Stimulated activated CD8-positive, alpha-beta memory T cell treated with anti-CD3 and anti-CD28 coated beads, Interleukin-4, amount 100 ng/mL, for 4 hours (primary cell): ENCODE measurements at places on chromosomes 3 and 15.

DNA sequence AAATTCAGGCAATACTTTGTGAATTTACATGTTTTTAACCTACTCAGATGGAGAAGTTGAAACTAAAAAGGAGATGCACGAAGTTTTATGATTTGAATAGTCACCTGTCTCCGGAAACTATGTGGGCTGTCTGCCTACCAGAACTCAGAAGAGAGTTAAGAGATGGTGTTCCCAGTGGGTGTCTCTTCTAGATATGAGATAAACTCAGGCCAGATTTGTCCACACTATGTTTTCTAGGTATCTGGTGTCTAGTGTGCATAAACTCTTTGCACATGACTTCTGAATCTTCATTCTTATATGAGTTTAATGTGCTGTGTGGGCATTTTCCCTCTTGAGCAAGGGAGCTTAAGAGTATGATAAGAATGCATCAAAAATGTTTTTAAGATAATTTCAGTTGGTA, 222.8 kb downstream of the FOXP1 start:
- no peak for DNase-seq

- no peak for DNase-seq
Measured at GRCh38 chr3:71962561-71963240, 177.8 kb upstream of the PROK2 start.

- DNase-seq = no peak
Measured at GRCh38 chr3:141248064-141248463, 16.4 kb downstream of the PXYLP1 start.

- DNase-seq = no peak
Measured at GRCh38 chr3:54882129-54882833, 45.6 kb downstream of the LRTM1 start.

DNA sequence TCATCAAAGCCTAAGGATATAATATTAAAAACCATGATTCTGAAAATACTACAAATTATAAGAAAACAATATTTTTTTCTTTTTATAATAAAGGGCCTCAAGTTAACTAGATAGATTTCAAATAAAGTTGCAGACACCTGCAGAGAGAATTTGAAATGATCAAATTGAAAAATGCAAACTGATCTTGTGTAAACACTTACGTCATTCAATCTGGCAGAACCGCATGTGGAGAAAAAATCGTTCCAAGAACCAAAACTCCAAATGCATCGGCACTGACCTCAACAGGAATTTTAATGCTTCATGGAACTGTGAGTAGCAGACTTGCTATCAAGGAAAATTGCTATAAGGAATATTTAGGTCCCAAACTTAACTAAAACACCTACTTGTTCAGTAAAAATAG, 17.2 kb downstream of the CPA3 start:
- no peak for DNase-seq

DNA sequence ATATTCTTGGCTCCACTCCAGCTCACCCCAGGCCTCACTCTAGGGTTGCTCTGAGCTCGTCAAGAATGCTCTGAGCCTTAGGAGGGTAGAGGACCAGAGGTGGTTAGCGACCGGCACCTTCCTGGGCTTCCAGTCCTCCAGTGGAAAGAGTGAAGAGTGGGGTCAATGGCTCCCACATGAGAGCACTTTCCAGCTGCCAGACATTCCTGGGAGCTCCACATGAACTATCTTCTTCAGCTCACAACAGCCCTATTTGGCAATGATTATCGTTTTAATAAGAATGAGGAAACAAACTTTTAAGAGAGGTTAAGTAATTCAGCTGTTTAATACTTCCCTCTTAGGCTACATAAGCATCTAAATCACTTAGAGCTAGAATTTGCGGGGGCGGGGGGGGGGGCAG, 139.3 kb downstream of the STT3B start:
- DNase-seq = no peak

DNA sequence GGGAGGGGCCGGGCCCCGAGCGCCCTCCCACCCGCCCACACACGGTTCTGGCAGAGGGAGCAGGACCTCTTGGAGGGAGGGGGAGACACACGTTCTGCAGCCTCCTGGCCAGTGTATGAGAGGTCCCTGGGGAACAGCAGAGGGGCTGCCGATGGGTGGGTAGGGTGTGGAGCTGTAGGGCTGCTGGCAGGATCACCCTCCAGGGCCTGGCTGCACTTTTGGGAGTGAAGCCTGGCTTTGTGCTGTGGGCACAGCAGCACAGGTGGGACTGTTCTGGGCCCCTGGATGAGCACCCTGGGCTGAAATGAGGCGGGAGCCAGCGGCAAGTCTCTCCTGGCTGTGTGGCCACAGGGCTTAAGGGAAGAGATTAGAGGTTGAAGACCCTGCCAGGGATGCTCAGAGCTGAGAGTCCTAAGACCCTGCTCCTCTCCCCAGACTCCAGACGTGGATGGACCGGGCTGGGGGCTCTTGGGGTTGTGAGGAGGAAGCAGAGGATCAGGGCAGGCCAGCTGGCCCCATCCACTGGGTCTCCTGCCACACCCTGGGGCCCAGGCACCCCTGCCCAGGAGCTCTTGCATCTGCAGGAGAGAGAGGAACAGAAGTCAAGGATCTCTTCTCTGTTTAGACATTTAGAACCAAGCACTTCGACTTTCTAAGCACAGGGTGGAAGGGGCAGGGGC, 45.2 kb downstream of the RGMA start:
- no peak for DNase-seq

DNA sequence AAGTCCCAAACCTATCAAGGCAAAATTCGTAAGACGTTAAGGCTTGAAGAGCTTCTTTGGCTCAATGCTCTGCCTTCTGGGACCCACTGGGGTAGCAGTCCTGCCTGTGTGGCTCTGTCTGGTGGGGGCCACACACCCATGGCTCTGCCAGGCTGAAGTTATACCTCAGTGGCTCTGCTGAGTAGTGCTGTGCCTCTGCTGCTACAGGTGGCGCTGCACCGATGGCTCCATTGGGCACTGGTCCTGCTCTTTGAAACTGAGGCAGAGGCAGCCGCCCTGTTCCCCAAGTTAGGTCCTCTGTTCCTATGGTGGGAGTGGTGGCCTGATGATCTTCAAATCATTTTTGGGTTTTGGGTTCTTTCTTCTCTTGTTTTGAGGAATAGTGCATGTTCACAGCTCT, 68.0 kb upstream of the AP4E1 start:
- no peak for DNase-seq

GRCh38 chr3:33751336-33751735, 33.3 kb upstream of the CLASP2 start:
- no peak for DNase-seq

GRCh38 chr3:3335903-3336302, 156.4 kb upstream of the CRBN start:
- DNase-seq = no peak
